ENCODE measurements at places on chromosomes 6 and 20. TPM values are rescaled to one million over a fixed set of nuclear protein-coding genes. Genes with fewer than 3 reads are reported as not detected.

The DLL1 gene
- total RNA-seq, result 0.49 TPM

DNA sequence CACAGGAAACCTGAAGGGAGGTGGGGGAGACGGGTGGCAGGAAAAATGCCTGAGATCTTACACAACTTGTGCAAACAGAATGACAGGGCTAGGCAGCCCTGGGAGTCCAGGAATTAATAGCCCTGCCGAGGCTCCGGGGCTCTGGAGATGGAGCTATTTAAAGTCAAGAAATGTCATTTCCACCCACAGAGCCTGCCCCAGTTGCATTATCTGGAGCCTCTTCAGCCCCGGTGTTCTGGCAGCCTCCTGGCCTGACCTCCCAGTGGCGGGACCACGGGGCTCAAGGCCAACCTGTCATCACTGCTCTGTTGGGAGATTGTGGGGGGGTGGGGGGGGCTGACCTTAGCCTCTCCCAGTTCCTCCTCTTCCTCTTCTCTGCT, 28.5 kb upstream of the SCUBE3 start:
- DNase-seq, result no peak

DNA sequence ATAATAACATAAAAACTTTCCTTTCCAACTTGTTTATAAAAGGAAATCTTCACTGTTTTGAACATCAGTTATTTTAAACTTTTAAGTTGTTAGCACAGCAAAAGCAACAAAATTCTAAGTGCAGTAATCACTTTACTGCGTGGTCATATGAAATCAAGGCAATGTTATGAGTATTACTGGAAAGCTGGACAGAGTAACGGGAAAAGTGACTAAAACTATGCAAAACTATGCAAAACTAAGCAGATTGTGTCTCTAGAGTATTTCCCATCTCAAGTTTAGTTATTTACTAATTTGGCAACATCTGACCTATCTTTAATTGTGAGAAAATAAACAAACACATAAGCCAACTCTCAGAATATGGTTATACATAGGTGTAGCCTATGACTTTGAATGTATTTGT, 10.9 kb upstream of the ANKEF1 start:
- no peak for DNase-seq

The FAM83C gene
- not detected for total RNA-seq

The TRIM15 gene
- total RNA-seq, result not detected

Data from Caki2 (cell line).